Activated CD8-positive, alpha-beta memory T cell treated with anti-CD3 and anti-CD28 coated beads, Interleukin-2, amount 50 U/mL, for 48 hours (primary cell): ENCODE measurements at places on chromosomes 13 and 19.

GRCh38 chr19:23917856-23918255 lies 3.2 kb downstream of the ZNF726 start:
- DNase-seq = no peak

DNA sequence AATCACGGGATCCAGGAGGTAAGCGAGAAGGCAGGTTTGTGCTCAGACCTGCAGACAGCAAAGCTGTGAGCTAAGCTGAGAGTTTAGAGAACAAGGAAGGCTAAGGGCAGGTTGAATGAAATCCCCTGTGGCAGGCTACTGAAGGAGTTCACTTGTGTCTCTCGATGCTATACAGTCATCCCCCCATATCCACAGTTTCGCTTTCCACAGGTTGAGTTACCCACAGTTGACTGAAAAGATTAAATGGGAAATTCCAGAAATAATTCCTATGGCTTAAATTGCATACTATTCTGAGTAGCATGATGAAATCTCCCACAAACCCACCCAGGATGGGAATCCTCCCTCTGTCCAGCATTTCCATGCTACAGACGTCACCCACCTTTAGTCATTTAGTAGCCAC lies 49.6 kb downstream of the ABCC4 start:
- DNase-seq = no peak

- DNase-seq = peak; percentile 98
Observed at GRCh38 chr19:42295831-42296525, 6.0 kb upstream of the PRR19 start.

DNA sequence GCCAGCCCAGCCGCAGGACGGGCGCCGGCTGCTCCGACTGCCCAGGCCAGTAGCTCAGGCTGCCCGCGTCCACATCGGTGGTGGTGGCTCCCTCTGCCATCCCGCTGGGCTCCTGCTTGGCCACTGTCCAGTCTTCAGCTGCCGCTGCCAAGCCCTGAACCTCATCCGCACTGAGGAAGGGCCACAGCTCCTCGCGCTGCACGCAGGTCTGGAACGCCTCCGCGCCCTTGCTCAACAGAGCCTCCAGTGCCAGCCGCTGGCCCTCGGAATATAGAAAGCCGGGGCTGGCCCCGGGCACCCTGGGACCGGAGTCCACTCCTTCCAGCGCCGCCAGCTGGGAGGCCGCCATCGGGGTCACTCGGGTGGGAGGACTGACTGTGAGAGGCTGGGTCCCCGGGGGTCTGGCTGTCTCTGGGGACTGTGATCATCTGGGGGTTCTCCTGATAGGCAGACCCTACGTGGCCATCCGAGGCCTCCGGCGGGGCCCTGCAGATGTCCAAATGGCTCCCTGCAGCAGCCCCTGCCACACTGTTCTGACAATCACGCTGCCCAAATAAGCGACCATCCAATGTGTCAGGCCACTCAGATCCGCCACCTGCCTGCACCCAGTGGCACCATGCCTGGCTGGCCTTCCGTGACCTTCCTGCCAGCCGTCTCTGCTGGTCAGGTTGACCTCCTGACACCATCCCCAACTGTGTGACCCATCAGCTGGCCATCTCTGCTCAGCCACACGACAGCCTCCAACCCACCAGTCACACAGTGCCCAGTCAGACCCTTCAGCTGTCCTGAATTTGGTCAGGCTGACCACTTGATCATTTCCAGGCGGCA lies 1.6 kb downstream of the FAM83E start:
- DNase-seq = peak; percentile 76

GRCh38 chr19:49848938-49849337 lies 2.0 kb upstream of the PTOV1 start:
- no peak for DNase-seq

DNA sequence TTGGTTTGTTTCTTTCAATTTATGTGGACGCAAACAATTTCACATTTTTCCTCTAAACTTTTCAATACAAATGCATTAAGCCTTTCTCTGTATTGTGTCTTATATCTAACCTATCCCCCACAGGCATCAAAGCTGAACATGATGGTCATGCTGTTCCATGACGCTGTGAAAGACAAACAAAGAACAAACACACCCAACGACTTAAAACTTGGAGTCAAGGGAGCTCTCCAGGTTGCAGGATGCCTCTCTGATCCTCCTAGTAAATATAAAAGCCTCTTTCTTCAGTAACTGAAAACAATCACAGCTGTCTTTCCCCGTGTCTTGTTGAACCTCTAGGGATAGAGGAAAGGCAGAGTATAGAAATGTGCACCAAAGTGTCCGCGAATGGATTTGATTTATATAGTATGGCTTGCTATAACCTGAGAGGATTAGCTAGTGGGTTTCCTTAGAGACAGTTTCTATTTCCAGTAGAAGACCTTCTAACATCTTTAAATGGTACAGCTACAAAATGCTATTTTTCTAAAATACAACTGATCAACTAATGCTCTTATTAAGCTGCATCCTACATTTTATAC lies 43.1 kb downstream of the PCDH9 start:
- no peak for DNase-seq

GRCh38 chr13:30422054-30422839 lies at the start of gene UBE2L5:
Gene UBE2L5, plus strand, starts transcription at chr13:30422493. Its CDS starts 5,498 bp downstream, at chr13:30427991.
- peak; percentile 84 for DNase-seq
